Fibroblast of skin of back (primary cell): ENCODE measurements at places on chromosomes 12 and 14.

- DNase-seq: peak; percentile 60
These were observed 11.5 kb upstream of the SFSWAP start for GRCh38 chr12:131699434-131699833.

- no peak for DNase-seq
These were observed 38.5 kb downstream of the OAS2 start for GRCh38 chr12:113016796-113017195.

GRCh38 chr14:76904740-76905569 lies 78.7 kb downstream of the LRRC74A start:
- peak; percentile 99 for DNase-seq

- DNase-seq: no peak
These were observed 205.7 kb upstream of the GZMB start for GRCh38 chr14:24839617-24840203.

GRCh38 chr14:91945751-91946621 lies 1.5 kb downstream of the FBLN5 start:
- DNase-seq: peak; percentile 39

DNA sequence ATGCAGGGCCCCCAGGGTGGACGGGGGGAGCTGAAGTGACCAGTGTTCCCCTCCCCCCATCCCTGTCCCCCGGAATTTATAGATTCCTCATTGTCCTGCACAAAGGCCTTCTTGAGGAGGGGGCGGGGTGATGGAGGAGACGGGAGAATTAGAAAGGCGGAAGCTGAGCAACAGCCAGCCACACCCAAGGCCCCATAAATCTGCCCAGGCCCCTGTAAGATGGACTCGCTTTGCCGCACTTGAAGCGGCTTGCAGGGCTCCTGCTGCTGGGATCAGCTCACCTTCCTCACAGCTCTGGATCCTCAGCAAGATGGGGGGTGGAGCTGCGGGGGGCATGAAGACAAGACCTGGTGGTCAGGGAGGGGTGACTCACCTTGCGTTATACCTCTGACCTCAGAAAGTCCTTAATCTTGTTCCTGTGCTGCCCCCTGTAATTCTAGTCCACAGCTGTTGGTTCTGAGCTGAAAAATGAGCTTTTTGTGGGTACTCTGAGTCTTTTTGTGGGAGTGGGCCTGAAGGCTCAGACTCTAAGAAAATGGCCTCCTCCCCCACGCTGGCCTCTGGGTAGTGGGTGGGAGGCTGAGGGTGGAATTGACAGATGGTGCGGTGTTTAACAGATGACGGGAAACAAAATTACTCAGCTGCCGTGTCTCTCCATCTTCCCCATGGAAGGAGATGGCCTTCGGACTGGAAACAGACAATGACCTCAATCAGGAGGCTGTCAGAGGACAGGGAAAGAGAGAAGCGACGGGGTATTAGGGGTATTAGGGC lies 15.8 kb upstream of the ANKRD33 start:
- no peak for DNase-seq

DNA sequence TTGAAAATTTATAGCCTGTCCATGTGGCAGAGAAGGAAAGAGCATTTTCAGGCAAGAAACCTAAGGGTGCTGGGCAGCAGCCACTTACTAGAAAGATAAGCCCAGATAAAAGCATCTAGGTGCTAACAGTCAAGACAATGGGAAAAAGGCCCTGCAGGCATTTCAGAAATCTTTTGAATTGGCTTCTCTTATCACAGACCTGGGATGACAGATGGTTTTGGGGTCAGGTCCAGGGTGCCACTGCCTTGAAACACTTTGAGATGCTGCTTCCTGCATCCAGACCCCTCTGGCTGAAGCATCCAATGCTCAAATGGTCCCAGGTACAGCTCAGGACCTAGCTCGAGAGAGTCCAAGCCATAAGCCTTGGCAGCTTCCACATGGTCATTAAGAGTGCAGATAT lies 466.5 kb downstream of the FSCB start:
- no peak for DNase-seq

GRCh38 chr12:10669533-10669932 lies 4.3 kb downstream of the STYK1 start:
- DNase-seq: no peak

- no peak for DNase-seq
These were observed 21.7 kb upstream of the JPH4 start for GRCh38 chr14:23600322-23600707.

DNA sequence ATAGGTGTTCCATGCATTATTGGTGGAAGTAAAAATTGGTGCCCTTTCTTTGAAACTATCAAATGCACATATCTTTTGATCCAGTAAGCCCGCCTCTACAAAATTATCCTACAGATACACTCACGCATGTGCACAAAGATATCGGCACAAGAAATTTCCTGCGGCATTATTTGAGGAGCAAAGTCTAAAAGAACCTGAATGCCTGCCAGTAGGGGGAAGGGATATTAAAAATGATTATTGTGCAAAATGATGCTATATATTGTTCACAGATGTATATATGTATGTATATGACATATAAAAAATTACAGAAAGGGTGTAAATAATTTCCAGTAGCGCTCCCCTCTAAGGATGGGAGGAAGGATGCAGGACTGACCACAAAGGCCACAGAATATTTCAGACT lies 24.7 kb upstream of the ADIPOR2 start:
- no peak for DNase-seq
